Karpas-422 (cell line): ENCODE measurements at places on chromosomes 11 and 22. TPM values are rescaled to one million over a fixed set of nuclear protein-coding genes. Genes with fewer than 3 reads are reported as not detected.

GLB1L3 gene
- total RNA-seq: not detected in 2 replicates

CDC42EP2 gene
- total RNA-seq: 0.43 and 2.6 TPM in 2 replicates

KRTAP5-11 gene
- total RNA-seq: not detected in 2 replicates

OR2AG2 gene
- 0.22 and 0.48 TPM in 2 replicates for total RNA-seq

MRPL11 gene
- 69.6 and 80.4 TPM in 2 replicates for total RNA-seq

KCNJ1 gene
- not detected in 2 replicates for total RNA-seq

RFPL2 gene
- total RNA-seq: not detected in 2 replicates

ELFN2 gene
- total RNA-seq: not detected in 2 replicates

OR8A1 gene
- total RNA-seq: not detected in 2 replicates

- H3K27ac ChIP-seq: no peak overlapping the region
- no peaks in the 10 kb centered on the region for H3K36me3 ChIP-seq
- H3K4me1 ChIP-seq: no peaks in the 10 kb centered on the region
- no peak for DNase-seq
- no peaks in the 10 kb centered on the region for H3K27me3 ChIP-seq
These were observed 26.6 kb downstream of the TIMP3 start for GRCh38 chr22:32828150-32828549.

GRCh38 chr22:29313576-29314466 lies 1.7 kb downstream of the RASL10A start:
- H3K27me3 ChIP-seq: no peaks in the 10 kb centered on the region
- H3K4me1 ChIP-seq: peaks cover 7% of the 10 kb centered on the region
- H3K27ac ChIP-seq: no peak overlapping the region
- H3K4me3 ChIP-seq: no peak overlapping the region
- DNase-seq: no peak

- H3K27ac ChIP-seq: no peak overlapping the region
- no peaks in the 10 kb centered on the region for H3K27me3 ChIP-seq
- no peak for DNase-seq
These were observed 54.9 kb upstream of the BLID start for GRCh38 chr11:122170815-122171475.

DNA sequence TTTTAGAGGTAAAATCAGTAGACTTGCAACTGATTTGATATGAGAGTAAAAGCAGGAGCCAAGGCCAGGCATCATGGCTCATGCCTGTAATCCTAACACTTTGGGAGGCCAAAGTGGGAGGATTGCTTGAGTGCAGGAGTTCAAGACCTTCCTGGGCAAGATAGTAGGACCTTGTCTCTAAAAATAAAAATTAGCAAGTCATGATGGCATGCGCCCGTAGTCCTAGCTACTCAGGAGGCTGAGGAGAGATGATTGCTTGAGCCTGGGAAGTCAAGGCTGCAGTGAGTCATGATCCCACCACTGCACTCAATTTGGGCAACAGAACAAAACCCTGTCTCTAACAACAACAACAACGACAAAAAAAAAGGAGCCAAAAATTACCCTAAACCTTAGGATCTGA lies 13.5 kb downstream of the SGSM3 start:
- no peak for DNase-seq
- H3K4me1 ChIP-seq: peaks cover 71% of the 10 kb centered on the region
- no peak overlapping the region for H3K4me3 ChIP-seq
- H3K27me3 ChIP-seq: no peaks in the 10 kb centered on the region
- peaks cover 15% of the 10 kb centered on the region; the same call in 1 of the 2 replicates for H3K36me3 ChIP-seq
- H3K27ac ChIP-seq: peak overlapping the region; percentile 69

- no peak overlapping the region for H3K27ac ChIP-seq
- DNase-seq: no peak
- H3K27me3 ChIP-seq: no peaks in the 10 kb centered on the region
- H3K4me3 ChIP-seq: no peak overlapping the region
- no peaks in the 10 kb centered on the region for H3K4me1 ChIP-seq
- H3K36me3 ChIP-seq: no peaks in the 10 kb centered on the region
These were observed 10.1 kb downstream of the C11orf91 start for GRCh38 chr11:33690290-33691065.

- no peaks in the 10 kb centered on the region for H3K27me3 ChIP-seq
- peak; percentile 64 for DNase-seq
- H3K27ac ChIP-seq: no peak overlapping the region
- no peak overlapping the region for H3K4me3 ChIP-seq
- peaks cover 15% of the 10 kb centered on the region for H3K4me1 ChIP-seq
- H3K36me3 ChIP-seq: no peaks in the 10 kb centered on the region
These were observed 48.2 kb downstream of the ST3GAL4 start for GRCh38 chr11:126403658-126404057.

DNA sequence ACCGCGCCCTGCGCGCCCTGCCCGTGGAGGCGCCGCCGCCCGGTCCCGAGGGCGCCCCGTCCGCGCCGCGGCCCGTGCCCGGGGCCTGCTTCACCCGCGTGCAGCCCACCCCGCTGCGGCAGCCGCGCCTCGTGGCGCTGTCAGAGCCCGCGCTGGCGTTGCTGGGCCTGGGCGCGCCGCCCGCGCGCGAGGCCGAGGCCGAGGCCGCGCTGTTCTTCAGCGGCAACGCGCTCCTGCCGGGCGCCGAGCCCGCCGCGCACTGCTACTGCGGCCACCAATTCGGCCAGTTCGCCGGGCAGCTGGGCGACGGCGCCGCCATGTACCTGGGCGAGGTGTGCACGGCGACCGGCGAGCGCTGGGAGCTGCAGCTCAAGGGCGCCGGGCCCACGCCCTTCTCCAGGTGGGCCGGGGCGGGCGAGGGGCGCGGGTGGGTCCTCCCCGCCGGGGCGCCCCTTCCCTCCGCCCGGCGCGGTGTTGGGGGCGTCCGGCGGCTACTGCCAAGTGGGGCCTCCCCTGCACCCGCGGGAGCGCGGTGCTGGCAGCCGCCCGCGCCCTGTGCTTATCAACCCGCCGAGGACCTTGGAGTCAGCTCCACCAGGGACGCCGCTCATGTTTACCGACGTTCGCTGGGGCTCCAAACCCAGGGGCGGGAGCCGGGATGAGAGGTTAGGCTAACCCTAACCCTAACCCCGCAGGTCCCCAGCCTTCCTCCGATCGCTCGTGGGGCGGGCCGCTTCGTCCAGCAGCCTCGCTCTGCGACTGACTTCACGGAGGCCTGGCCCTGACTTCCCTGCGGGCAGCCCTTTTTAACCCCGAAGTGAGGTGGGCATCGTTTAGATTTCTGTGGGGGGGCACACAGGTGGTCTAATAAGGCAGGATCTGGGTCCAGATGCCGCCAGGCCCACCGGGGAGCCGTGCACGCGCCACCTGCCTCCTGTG lies 649 bp downstream of the SELENOO start:
- peak overlapping the region; percentile 92 for H3K4me3 ChIP-seq
- H3K36me3 ChIP-seq: peaks cover 6% of the 10 kb centered on the region; the same call in 1 of the 2 replicates
- H3K4me1 ChIP-seq: peaks cover 61% of the 10 kb centered on the region

GRCh38 chr22:35541254-35541748 lies 670 bp downstream of the RASD2 start:
- no peaks in the 10 kb centered on the region for H3K36me3 ChIP-seq
- no peak overlapping the region for H3K27ac ChIP-seq

- H3K27me3 ChIP-seq: no peaks in the 10 kb centered on the region
- no peaks in the 10 kb centered on the region for H3K36me3 ChIP-seq
- no peak overlapping the region for H3K4me3 ChIP-seq
- DNase-seq: no peak
These were observed 116.4 kb downstream of the ZNF280B start for GRCh38 chr22:22392131-22392530.

- peak; percentile 81 for DNase-seq
- H3K4me1 ChIP-seq: no peaks in the 10 kb centered on the region
- no peaks in the 10 kb centered on the region for H3K27me3 ChIP-seq
- H3K4me3 ChIP-seq: no peak overlapping the region
These were observed 16.0 kb downstream of the USH1C start for GRCh38 chr11:17528181-17528691.

- no peaks in the 10 kb centered on the region for H3K36me3 ChIP-seq
- no peaks in the 10 kb centered on the region for H3K27me3 ChIP-seq
- peak; percentile 76 for DNase-seq
These were observed 22.1 kb upstream of the TMPRSS13 start for GRCh38 chr11:117950993-117951961.

DNA sequence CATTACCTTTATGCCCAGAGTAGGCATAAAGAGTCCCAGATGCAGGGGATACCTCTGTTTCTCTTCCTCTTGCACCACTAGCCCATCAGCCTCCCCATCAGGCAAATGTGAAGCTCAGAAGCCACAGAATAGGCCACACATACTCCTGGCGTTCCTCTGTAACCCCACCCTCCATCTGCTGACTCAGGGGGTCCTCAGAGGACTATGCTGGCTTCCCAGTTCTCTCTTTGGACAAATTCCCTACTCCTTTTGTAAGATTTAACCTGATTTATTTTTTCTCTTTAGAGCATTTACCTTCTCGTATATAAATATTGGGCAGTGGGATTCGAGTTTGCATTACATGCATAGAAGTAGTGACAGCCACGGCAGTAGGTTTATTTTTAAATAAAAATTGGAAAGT lies 262.3 kb upstream of the CADM1 start:
- H3K27ac ChIP-seq: no peak overlapping the region
- DNase-seq: no peak
- H3K4me1 ChIP-seq: no peaks in the 10 kb centered on the region
- H3K4me3 ChIP-seq: no peak overlapping the region
- no peaks in the 10 kb centered on the region for H3K27me3 ChIP-seq
- H3K36me3 ChIP-seq: no peaks in the 10 kb centered on the region

DNA sequence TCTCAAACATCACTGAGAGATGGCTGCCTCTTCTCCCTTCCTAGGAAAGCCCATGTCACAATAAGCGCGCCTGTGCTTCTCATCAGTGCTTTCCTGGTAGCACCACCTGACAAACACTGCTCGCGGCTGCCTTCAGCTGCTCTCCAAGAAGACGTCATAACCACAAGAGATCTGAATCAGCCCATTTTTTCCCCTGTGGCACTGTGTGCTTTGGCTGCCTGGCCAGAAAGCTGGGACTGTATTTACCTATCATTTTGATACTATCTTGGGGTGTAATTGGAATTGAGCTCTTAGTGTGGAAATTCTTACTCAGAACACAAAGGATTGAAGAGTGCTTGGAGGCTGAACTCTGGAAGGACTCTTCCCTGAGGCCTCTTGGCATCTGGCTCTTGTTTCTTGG lies 50.3 kb upstream of the EHF start:
- no peaks in the 10 kb centered on the region for H3K36me3 ChIP-seq
- H3K27me3 ChIP-seq: no peaks in the 10 kb centered on the region; the same call in 1 of the 2 replicates
- H3K4me1 ChIP-seq: no peaks in the 10 kb centered on the region

- no peak for DNase-seq
- no peaks in the 10 kb centered on the region for H3K27me3 ChIP-seq
- H3K4me3 ChIP-seq: no peak overlapping the region
These were observed 133.3 kb downstream of the ATXN10 start for GRCh38 chr22:45804986-45805325.

- H3K4me3 ChIP-seq: no peak overlapping the region
- no peak overlapping the region for H3K27ac ChIP-seq
- no peaks in the 10 kb centered on the region for H3K4me1 ChIP-seq
These were observed 461.6 kb upstream of the ISX start for GRCh38 chr22:34604312-34604711.

- no peak overlapping the region for H3K4me3 ChIP-seq
- H3K4me1 ChIP-seq: peaks cover 4% of the 10 kb centered on the region
- peak; percentile 79 for DNase-seq
- H3K27me3 ChIP-seq: no peaks in the 10 kb centered on the region
- H3K27ac ChIP-seq: no peak overlapping the region
These were observed 43.2 kb upstream of the DLAT start for GRCh38 chr11:111982019-111982464.

GRCh38 chr11:22346282-22346681 lies 8.1 kb downstream of the SLC17A6 start:
- H3K36me3 ChIP-seq: no peaks in the 10 kb centered on the region
- H3K4me3 ChIP-seq: no peak overlapping the region
- no peak for DNase-seq

DNA sequence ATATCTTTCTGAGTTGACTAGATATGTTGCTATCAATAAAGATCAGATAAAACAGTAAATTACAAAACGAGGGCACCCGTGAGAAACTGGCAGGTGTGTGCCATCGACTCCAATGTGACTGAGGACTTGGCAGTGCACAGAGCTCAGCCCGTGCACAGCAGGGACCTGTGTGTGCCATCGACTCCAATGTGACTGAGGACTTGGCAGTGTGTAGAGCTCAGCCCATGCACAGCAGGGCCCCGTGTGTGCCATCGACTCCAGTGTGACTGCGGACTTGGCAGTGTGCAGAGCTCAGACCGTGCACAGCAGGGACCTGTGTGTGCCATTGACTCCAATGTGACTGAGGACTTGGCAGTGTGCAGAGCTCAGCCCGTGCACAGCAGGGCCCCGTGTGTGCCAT lies 347.2 kb upstream of the B3GAT1 start:
- DNase-seq: no peak
- H3K36me3 ChIP-seq: no peaks in the 10 kb centered on the region
- H3K27me3 ChIP-seq: no peaks in the 10 kb centered on the region
- H3K4me3 ChIP-seq: no peak overlapping the region
- no peaks in the 10 kb centered on the region for H3K4me1 ChIP-seq
